A549 (cell line): ENCODE measurements at places on chromosomes 13 and 19.

DNA sequence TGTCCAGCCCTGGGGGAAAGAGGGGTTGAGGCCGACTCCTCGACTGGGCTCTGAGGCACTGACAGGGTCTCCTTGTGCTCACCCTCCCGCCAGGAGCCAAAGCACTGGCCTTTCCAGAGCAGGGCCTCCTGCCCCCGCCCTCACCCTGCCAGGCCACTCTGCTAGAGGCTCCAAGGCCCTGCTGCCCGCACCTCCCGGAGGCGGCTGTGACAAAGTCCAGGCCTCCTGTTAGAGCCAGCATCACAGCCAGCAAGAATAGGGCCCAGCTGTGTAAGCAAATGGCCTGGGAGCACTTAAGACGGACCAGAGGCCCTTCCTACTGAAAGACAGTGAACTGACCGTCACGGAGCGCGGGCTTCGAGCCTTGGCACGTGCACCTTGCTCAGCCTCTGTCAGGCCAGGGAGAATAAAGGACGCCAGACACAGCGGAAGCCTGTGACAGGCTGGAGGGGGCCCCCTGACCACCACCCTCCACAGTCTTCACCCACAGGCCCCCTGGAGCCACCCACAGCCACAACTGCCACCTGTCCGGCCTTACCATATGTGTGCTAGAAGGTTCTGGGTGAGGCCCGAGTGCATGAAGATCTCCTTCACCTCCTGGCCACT, 50.9 kb downstream of the EPS15L1 start:
- DNase-seq: no peak

- no peak for DNase-seq
Measured at GRCh38 chr13:109803825-109804224, 17.4 kb upstream of the IRS2 start.

DNA sequence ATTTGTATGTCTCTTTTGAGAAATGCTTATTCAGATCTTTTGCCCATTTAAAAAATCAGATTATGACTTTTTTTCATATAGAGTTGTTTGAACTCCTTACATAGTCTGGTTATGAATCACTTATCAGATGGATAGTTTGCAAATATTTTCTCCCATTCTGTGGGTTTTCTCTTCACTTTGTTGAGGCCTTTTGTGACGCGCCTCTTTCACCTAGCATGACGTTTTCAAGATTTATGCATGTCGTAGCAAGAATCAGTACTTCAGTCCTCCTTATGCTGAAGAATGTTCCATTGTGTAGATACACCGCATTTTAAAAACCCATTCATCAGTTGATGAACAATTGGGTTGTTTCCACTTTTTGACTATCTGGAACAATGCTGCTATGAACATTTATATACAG, 13.4 kb downstream of the PABPC3 start:
- no peak for DNase-seq

GRCh38 chr13:42394711-42395085, 122.7 kb downstream of the AKAP11 start:
- no peak for DNase-seq

DNA sequence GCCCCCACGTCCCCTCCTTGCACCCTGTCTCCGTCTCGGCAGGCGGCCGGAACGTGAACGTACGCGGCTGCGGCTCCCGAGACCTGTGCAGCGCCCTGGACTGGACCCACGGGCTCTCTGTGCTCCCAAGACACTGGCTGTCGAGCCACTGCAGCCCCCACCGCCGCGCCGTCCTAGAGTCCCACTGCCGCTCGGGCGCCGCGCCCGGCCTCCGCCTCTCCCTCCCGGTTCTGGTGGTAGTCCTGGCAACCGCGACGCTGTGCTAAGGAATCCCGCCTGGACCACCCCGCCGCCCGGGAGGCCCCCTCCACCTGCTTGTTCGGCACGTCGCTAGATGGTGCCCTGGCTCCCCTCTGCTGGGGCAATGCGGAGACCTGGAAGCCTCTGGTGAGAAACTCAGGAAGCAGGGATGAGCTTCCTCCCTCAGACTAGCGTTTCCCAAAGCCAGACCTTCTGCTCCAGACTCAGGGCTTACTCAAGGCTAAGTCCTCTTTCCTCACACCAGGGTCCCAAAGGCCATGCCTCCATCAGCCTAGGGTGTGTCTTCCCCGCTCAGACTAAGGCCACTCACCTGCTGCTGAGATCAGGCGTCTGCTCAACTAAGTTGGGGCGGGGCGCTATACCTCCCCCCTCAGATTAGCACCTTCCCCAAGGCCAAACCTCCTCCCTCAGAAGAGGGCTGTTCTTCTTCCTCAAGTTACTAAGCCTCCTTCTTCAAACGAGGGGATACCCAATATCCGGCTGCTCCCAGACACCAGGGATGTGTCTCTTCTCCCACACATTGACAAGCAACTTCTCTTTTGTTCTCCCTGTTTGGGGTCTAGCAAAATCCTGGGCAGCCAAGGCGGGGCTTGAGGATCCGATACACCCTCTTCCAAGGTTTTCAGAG, 16.1 kb upstream of the IRGC start:
- no peak for DNase-seq
